PC-3 (cell line): ENCODE measurements at places on chromosomes 11 and 22.

- no peak for DNase-seq
These were observed 27.3 kb upstream of the SUSD2 start for GRCh38 chr22:24153959-24154358.

- DNase-seq, result peak; percentile 33
These were observed 78.0 kb upstream of the PPARA start for GRCh38 chr22:46072110-46072881.

DNA sequence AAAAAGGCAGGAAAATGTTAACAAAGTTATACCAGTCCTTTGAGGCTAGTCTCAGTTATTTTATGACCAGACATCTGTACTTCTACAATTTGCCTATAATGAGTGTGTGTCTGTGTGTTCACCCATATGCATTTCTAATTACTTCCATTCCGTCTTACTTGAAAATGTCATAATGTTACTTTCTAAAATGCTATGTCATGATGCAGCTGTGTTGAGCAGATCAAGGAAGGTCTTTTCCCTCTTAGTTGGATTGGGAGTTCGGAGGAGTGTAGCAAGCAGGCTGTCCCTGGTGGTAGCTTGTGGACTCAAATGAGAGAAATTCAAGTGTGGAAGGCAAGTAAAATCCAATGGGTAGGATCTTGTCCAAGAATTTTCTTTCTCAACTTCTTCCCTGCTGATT is 3.0 kb downstream of the SNX19 start:
- DNase-seq, result no peak

- DNase-seq, result no peak
These were observed 11.5 kb downstream of the PMM1 start for GRCh38 chr22:41578114-41578513.

DNA sequence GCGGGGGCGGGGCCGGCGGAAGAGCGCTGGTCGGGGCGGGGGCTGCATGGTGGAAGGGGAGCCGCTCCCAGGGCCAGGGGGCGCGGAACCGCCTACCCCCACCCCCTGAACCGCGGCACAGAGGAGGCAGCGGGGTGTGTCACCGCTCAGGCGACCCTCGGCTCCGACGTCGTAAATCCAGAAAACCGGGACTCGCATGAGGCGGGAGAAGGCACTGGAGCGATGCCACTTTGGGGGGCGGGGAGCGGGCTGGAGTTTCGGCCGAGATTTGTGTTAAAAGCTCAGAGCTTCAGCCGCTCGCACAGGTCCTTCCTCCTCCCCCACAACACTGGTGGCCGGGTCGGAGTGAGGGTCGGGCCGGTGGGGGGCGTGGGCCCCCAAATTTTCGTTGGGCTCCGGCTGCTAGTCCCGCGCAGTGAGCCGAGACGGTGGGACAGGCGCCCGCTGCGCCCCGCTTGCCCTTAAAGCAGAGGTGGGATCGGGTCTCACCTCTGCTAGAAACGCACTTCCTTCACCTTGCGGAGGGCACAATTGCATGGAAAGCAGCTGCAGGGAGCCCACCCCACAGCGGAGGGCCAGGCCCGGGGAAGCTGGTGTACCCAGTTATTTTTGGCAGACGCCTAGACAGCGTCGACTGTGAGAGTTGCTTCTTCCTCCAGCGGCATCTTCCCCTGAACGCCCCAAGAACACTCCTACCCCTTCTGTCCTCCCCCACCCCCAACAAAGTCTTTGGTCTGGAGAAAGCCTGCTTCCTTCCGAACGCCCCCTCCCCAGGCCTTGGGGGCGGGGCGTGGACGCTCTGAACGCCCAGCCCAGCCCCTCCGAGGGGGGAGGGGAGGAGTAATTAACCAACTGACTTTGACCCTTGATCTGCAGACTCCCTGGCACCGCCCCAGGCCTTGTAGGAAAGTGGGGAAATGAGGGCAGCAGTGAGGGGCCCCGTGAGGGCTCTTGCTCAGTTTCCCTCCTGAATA is 1.1 kb downstream of the OVOL1 start:
- DNase-seq, result no peak

DNA sequence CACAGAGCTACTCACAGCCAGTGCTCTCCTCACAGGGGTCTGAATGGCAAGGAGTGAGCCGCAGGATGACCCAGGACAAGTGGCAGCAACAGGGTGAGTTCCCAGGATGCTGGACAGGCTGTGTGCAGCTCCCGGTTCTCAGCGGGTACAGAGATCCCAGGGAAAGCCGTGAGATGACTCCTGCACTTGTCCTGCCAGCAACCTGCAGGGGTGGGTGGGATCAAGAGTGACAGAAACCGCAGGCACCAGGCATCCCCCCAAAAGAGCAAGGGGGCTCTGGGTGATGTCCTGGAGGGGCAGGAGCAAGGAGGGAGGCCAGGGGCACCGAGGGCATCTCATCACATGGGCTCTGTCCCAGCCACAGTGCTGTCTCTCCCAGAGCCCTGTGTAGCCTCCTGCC is 15.9 kb upstream of the PRODH start:
- DNase-seq, result no peak

DNA sequence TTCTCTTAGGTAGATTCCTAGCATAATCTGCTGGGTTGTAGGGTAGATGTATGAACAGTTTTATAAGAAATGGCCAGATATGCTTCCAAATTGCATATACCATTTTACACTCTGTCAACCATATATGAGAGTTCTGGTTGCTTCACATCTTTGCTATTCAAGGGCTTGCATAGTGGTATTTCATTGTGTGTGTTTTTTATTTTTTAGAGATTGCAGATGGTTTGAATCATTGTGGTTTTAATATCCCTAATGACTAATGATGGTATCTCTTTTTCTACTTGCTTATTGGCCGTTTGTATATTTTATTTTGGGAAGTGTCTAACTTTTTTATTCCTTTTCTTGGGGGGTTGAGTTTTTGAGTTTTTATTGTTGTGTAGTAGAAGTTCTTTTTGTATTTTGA is 26.9 kb downstream of the RNF214 start:
- peak; percentile 58 for DNase-seq

DNA sequence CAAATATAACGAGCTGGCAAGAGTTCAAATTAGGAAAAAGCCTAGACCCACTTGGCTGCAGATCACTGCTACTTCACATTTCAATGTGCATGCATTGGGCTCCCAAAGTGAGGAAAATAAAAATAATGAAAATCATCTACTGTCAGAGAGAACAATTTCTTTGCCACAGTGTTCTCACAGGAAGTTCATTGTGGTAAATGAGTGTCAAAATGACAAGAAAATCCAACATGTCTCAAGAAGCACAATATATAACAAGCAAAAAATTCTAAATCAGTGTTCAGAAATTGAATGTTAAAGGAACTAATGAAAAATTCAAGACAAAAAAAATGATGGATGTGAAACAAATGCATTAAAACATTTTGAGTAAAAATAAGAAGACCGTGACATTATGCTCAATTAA is 31.3 kb downstream of the RCN1 start:
- no peak for DNase-seq

DNA sequence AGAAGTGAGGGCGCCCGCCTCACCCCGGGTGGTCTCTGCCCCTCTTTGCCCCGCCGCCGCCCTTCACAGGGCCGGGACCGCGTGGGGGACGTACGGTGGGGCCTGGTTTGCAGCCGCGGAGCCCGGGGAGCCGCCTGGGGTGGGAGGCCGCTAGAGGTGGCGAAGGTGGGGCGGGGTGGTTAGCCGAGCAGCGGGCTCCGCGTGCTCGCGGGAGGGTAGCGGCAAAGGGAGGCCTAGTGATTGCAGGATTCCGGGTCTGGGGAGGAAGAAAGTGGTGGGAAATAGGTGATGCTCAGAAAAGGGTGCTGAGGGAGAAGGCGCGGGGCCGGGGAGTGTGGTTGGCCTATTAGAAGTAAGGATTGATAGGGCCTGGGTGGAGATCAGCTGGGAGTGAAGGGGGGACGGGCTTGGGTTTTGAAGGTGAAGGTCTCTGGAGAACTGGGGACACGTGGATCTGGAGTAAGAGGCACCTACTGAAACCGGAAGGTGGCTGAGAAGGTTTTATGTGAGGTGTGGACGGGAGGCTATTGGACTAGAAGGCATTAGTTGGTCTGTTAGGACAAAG is 571 bp downstream of the FAR1 start:
- DNase-seq, result peak; percentile 37

GRCh38 chr11:3138178-3139085 is 26.7 kb downstream of the OSBPL5 start:
- no peak for DNase-seq

- DNase-seq, result no peak
These were observed 81.6 kb downstream of the ZC3H12C start for GRCh38 chr11:110174645-110175310.

DNA sequence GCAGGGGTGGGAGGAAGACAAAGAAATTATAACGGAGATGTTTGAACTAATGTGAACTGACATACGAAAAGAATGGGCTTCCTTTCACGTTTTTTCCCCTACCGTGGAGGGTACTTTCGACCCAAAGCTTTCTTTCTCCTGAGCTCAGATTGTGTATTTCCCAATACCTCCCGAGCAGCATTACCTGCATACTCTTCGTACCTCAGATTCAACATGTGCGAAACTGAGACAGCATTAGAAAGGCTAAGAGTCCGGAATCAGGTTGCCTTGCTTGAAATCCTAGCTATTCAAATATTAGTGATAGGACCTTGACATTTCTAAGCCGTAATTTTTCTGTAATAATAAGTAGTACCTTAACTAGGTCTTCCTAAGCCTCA is 778 bp upstream of the PAK1 start:
- no peak for DNase-seq

GRCh38 chr22:24486501-24486921 is 8.6 kb upstream of the UPB1 start:
- DNase-seq, result peak; percentile 78
